ENCODE measurements at places on chromosomes 5 and 9. TPM values are rescaled to one million over a fixed set of nuclear protein-coding genes. Genes with fewer than 3 reads are reported as not detected.

The FSD1L gene
- 1.2 TPM for total RNA-seq

The ABO gene
- not detected for total RNA-seq

The ADGRV1 gene
- not detected for total RNA-seq

The GGTA1 gene
- total RNA-seq, result not detected

The CTNND2 gene
- total RNA-seq, result not detected

The PIP5KL1 gene
- 1.2 TPM for total RNA-seq

The NEURL1B gene
- total RNA-seq, result 5.3 TPM

The TNFSF15 gene
- total RNA-seq, result under 0.01 TPM

The PLPP1 gene
- total RNA-seq, result 68.2 TPM

The ZNF300 gene
- 3.2 TPM for total RNA-seq

The ANKRD18B gene
- 0.71 TPM for total RNA-seq

The SLCO4C1 gene
- not detected for total RNA-seq

The GRHPR gene
- total RNA-seq, result 158 TPM

The CDH9 gene
- total RNA-seq, result not detected

The SUB1 gene
- 261 TPM for total RNA-seq

The ATOX1 gene
- 138 TPM for total RNA-seq

The FGF1 gene
- total RNA-seq, result 1.8 TPM

The PCDHGA7 gene
- 0.89 TPM for total RNA-seq

The GALNT10 gene
- total RNA-seq, result 28.4 TPM

The GRIA1 gene
- 3.4 TPM for total RNA-seq

The ALDH1A1 gene
- total RNA-seq, result 736 TPM

The TRPM6 gene
- not detected for total RNA-seq

The EXOSC2 gene
- total RNA-seq, result 21.4 TPM

The PHYHD1 gene
- 5.5 TPM for total RNA-seq

The ROR2 gene
- total RNA-seq, result 24.1 TPM

The JMY gene
- total RNA-seq, result 3.5 TPM

The CSF2 gene
- total RNA-seq, result not detected

The SPAG8 gene
- total RNA-seq, result 0.53 TPM

The PCDHA1 gene
- not detected for total RNA-seq

The TAS2R1 gene
- not detected for total RNA-seq

The WDR36 gene
- 34.7 TPM for total RNA-seq

The FCHO2 gene
- 21.9 TPM for total RNA-seq

The FOXI1 gene
- not detected for total RNA-seq

The SLC25A48 gene
- total RNA-seq, result not detected

The PCDHB6 gene
- total RNA-seq, result not detected

The TRIM36 gene
- 1.2 TPM for total RNA-seq

The PCDHGA3 gene
- not detected for total RNA-seq

The OBP2B gene
- total RNA-seq, result not detected

The SLC22A4 gene
- total RNA-seq, result 4.9 TPM

The DMRT1 gene
- 0.58 TPM for total RNA-seq

Data from myometrial cell (primary cell).